ENCODE measurements at places on chromosomes 12 and 14. TPM values are rescaled to one million over a fixed set of nuclear protein-coding genes. Genes with fewer than 3 reads are reported as not detected.

- peak; percentile 3 for DNase-seq
These were observed 114.1 kb upstream of the BTG1 start for GRCh38 chr12:92259696-92260251.

The SLC41A2 gene
- 32.3 TPM for total RNA-seq

DNA sequence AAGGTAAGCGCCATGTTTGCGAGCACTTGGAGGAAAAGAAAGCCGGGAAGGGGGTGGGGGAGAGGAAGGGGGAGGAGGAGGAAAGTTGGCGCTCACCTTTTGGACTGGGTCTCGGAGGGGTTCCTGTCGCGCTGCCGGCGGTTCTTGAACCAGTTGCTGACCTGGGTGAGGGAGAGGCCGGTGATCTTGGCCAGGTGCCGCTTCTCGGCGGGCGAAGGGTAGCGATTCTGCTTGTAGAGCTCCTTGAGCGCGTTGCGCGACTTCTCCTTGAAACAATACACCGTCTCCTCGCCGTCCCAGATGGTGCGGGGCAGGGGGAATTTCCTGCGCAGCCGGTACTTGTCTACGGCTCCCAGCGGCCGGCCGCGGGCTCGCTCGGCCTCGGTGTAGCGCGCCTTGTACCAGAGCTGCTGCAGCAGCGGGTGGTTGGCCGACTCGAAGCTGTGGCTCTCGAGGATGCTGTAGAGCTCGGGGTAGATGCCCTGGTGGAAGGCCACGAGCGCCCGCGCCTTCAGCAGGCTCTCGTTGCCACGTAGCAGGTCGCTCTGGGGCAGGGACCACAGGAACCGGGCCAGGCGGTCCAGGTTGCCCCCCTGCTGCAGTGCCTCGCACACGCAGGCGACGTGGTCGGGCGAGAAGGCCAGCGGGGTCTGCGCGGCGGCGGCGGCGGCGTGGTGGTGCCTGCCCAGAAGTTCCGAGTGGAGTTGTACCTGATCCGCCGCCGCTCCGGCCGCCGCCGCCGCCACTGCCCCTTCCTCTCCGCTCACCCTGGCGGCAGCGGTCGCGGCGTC, 840 bp downstream of the SIX4 start:
- peak; percentile 55 for DNase-seq

- DNase-seq, result no peak
These were observed 63.1 kb upstream of the FGD4 start for GRCh38 chr12:32336261-32336660.

All from fibroblast of the aortic adventitia (primary cell).